ENCODE measurements at places on chromosomes 4 and X. TPM values are rescaled to one million over a fixed set of nuclear protein-coding genes. Genes with fewer than 3 reads are reported as not detected.

DNA sequence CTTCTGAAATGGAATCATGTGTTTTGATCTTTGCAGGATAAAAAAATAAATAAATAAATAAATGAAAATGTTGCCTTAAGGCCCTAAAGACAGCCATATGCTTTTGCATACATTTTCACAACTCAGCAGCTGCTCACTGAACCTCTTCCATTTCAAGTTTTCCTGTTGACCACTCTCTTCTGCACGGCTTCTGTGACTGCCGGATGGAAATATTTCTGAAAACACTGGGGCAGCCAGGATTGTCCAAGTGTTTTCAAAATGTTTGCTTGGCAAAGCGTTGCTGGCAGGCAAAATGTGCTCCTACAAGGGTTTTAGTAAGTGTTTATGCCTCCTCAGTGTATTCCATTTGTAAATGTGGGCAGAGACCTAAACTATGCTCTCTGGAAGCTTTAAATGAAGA, 208.1 kb upstream of the IL1RAPL1 start:
- H3K36me3 ChIP-seq: no peaks in the 10 kb centered on the region
- H3K27ac ChIP-seq: no peak overlapping the region
- no peaks in the 10 kb centered on the region for H3K4me1 ChIP-seq
- no peaks in the 10 kb centered on the region for H3K27me3 ChIP-seq

PWWP3B gene
- not detected for total RNA-seq

- no peak overlapping the region for H3K27ac ChIP-seq
- peaks cover 23% of the 10 kb centered on the region for H3K36me3 ChIP-seq
- no peak overlapping the region for H3K4me3 ChIP-seq
Measured at GRCh38 chr4:76198411-76199237, 15.0 kb downstream of the SCARB2 start.

ARR3 gene
- total RNA-seq: not detected

- no peaks in the 10 kb centered on the region for H3K4me1 ChIP-seq
- H3K27me3 ChIP-seq: peaks cover 5% of the 10 kb centered on the region
- no peak overlapping the region for H3K27ac ChIP-seq
Measured at GRCh38 chr4:113969709-113970334, 9.6 kb downstream of the ARSJ start.

- H3K4me3 ChIP-seq: no peak overlapping the region
- H3K27me3 ChIP-seq: peaks cover 3% of the 10 kb centered on the region
- no peak for DNase-seq
- H3K4me1 ChIP-seq: peaks cover 24% of the 10 kb centered on the region
- H3K36me3 ChIP-seq: no peaks in the 10 kb centered on the region
Measured at GRCh38 chr4:3376266-3376665, 65.5 kb upstream of the HGFAC start.

- H3K27me3 ChIP-seq: no peaks in the 10 kb centered on the region
- H3K4me1 ChIP-seq: no peaks in the 10 kb centered on the region
- no peak overlapping the region for H3K4me3 ChIP-seq
Measured at GRCh38 chr4:15912236-15912635, 26.3 kb downstream of the FGFBP1 start.

DNA sequence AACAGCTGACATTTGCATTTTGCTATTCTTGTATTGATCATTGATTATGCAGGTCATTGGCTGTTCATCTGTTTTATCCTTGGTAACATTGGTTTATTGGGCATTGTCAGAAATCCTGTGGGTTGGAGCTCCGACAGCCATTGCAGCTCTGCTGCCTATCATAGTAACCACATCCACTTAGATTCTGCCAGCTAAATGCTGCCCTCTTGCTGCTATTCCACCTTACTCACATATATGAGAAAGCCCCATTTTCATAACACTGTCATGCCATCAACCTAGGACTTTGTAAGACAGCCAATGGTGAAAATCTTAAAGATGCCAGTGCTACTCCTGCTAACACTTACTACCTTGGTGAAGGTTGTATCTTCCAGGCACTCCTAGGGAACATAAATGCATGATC, 187.3 kb upstream of the CXCL13 start:
- no peaks in the 10 kb centered on the region for H3K36me3 ChIP-seq
- no peak overlapping the region for H3K27ac ChIP-seq
- no peak overlapping the region for H3K4me3 ChIP-seq
- no peaks in the 10 kb centered on the region for H3K4me1 ChIP-seq

GRCh38 chr4:1802151-1802715, 9.1 kb downstream of the FGFR3 start:
- H3K27ac ChIP-seq: no peak overlapping the region
- no peak for DNase-seq
- H3K4me3 ChIP-seq: no peak overlapping the region
- peaks cover 5% of the 10 kb centered on the region for H3K27me3 ChIP-seq
- no peaks in the 10 kb centered on the region for H3K36me3 ChIP-seq

GRCh38 chr4:58136604-58137003, 1026.4 kb upstream of the IGFBP7 start:
- no peak overlapping the region for H3K27ac ChIP-seq
- H3K27me3 ChIP-seq: no peaks in the 10 kb centered on the region
- H3K36me3 ChIP-seq: no peaks in the 10 kb centered on the region
- no peak overlapping the region for H3K4me3 ChIP-seq
- H3K4me1 ChIP-seq: no peaks in the 10 kb centered on the region
- DNase-seq: no peak

DNA sequence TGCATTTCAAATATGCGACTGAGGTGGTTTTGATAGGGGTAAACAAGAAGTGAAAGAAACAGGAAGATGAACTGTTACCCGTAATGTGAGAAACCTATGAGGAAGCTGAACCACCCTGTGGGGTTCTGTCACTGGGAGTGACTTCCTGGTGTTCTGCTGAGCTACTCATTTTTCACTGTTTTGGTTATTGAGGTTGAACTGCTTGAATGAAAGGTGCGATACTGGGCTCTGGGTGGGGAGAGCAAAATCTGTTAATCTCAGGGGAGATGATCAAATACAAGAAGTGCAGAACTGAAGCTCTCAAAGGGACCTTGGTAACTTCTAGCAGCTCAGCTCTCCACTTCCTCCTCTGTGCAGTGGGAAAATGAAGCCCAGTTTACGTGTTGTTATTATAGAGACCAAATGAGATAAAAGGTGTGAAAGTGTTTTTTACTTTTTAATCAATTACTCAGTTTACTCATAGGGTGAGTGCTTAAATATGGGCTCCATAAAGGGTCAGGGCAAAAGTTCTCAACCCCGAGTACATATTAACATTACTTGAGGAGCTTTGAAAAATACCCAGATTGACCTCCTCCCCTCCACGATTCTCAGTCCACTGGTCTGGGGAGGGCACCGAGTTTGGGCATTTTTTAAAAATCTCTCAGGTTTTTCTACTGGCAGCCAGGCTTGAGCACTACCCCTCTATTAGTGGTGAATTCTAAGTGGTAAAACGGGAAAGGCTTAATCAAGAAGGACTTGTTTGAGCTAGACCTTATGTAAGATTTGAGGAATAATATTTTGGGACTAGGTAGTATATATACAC, 66.7 kb downstream of the COQ2 start:
- H3K4me1 ChIP-seq: peaks cover 69% of the 10 kb centered on the region
- peak overlapping the region; percentile 74 for H3K27ac ChIP-seq
- peak; percentile 41 for DNase-seq
- H3K4me3 ChIP-seq: peak overlapping the region; percentile 17

- no peaks in the 10 kb centered on the region for H3K27me3 ChIP-seq
- DNase-seq: no peak
- no peaks in the 10 kb centered on the region for H3K36me3 ChIP-seq
- H3K27ac ChIP-seq: no peak overlapping the region
- no peak overlapping the region for H3K4me3 ChIP-seq
Measured at GRCh38 chr4:126012691-126013290, 698.0 kb downstream of the FAT4 start.

RBMXL3 gene
- not detected for total RNA-seq

DNA sequence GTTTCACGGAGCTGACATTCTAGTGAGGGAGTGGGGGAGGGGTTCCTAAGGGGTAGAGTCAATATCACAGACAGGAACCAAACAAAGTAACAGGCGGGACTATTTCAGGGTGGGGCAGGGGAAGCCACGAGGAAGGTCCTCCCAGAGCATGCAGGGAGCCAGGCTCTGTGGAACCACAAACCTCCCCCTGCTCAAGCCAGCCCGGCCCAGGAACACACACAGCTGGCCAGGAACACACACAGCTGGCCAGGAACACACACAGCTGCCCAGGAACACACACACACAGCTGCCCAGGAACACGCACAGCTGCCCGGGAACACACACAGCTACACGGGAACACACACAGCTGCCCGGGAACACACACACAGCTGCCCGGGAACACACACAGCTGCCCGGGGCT, 24.8 kb downstream of the EVC2 start:
- H3K27ac ChIP-seq: no peak overlapping the region
- no peak overlapping the region for H3K4me3 ChIP-seq
- no peaks in the 10 kb centered on the region for H3K36me3 ChIP-seq
- H3K27me3 ChIP-seq: no peaks in the 10 kb centered on the region
- DNase-seq: no peak

RASSF6 gene
- 0.25 TPM for total RNA-seq

MAGEA8 gene
- not detected for total RNA-seq

- H3K27ac ChIP-seq: no peak overlapping the region
- no peak for DNase-seq
- H3K36me3 ChIP-seq: no peaks in the 10 kb centered on the region
- H3K4me1 ChIP-seq: no peaks in the 10 kb centered on the region
Measured at GRCh38 chrX:137999071-137999470, 433.1 kb downstream of the ZIC3 start.

GRCh38 chrX:46433892-46434291, 111.3 kb downstream of the ZNF674 start:
- no peak overlapping the region for H3K27ac ChIP-seq
- H3K27me3 ChIP-seq: no peaks in the 10 kb centered on the region
- DNase-seq: no peak
- H3K4me1 ChIP-seq: no peaks in the 10 kb centered on the region
- H3K36me3 ChIP-seq: no peaks in the 10 kb centered on the region
- no peak overlapping the region for H3K4me3 ChIP-seq

IL21 gene
- total RNA-seq: 0.14 TPM

ZCCHC12 gene
- 0.14 TPM for total RNA-seq

GRCh38 chrX:40530509-40530908, 50.3 kb upstream of the ATP6AP2 start:
- no peak for DNase-seq
- H3K27me3 ChIP-seq: no peaks in the 10 kb centered on the region

- no peaks in the 10 kb centered on the region for H3K36me3 ChIP-seq
- no peaks in the 10 kb centered on the region for H3K27me3 ChIP-seq
- H3K27ac ChIP-seq: no peak overlapping the region
- no peaks in the 10 kb centered on the region for H3K4me1 ChIP-seq
- DNase-seq: no peak
Measured at GRCh38 chr4:66475596-66475995, 805.3 kb upstream of the EPHA5 start.

- H3K4me3 ChIP-seq: no peak overlapping the region
- H3K27me3 ChIP-seq: no peaks in the 10 kb centered on the region
- H3K4me1 ChIP-seq: no peaks in the 10 kb centered on the region
- H3K36me3 ChIP-seq: no peaks in the 10 kb centered on the region
- DNase-seq: no peak
- H3K27ac ChIP-seq: no peak overlapping the region
Measured at GRCh38 chr4:140808256-140808655, 52.1 kb upstream of the TBC1D9 start.

GRCh38 chr4:48212165-48212564, 57.5 kb downstream of the TEC start:
- no peaks in the 10 kb centered on the region for H3K36me3 ChIP-seq
- H3K4me3 ChIP-seq: no peak overlapping the region
- H3K27me3 ChIP-seq: no peaks in the 10 kb centered on the region
- no peaks in the 10 kb centered on the region for H3K4me1 ChIP-seq

- no peak overlapping the region for H3K4me3 ChIP-seq
- no peaks in the 10 kb centered on the region for H3K27me3 ChIP-seq
- H3K27ac ChIP-seq: no peak overlapping the region
- no peak for DNase-seq
- no peaks in the 10 kb centered on the region for H3K4me1 ChIP-seq
- H3K36me3 ChIP-seq: no peaks in the 10 kb centered on the region
Measured at GRCh38 chr4:74244049-74244448, 64.2 kb upstream of the EPGN start.

- peak overlapping the region; percentile 73 for H3K4me3 ChIP-seq
- H3K27ac ChIP-seq: no peak overlapping the region
- H3K36me3 ChIP-seq: no peaks in the 10 kb centered on the region
- no peaks in the 10 kb centered on the region for H3K27me3 ChIP-seq
- peaks cover 7% of the 10 kb centered on the region for H3K4me1 ChIP-seq
Measured at GRCh38 chrX:18674417-18674787, 2.5 kb upstream of the RS1 start.

DNA sequence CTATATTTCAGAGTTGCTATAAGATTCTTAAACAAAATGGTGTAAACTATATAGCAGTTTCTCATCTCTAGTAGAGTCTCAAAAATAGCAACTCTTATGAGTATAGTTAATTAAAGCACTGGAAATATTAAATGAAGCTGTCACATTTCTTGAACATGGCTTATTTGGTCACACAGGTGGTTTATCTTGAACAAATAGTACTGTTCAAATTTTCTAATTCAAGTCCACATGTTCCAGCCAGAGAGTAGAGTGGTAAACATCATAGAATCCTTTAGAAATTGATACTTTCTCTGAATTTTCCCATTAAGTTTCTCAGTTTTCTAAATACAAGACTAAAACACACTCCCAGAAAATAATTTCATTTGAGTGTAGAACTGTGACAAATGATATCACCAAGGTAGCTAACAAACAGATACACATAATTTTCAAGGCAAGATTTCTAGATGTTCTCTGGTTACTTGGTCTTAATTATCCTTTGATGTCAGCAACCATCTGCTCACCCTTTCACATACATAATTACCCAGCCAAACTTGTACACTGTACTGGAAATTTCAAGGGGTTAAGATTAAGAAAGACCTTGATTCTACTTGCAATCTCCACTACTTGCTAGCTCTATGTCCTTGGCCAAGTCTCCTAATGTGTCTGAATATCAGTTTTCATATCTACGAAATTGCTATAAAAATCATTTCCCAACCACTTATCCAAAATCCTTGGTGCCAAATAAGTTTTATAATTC, 24.3 kb upstream of the PAK3 start:
- no peak for DNase-seq
- no peak overlapping the region for H3K4me3 ChIP-seq
- no peaks in the 10 kb centered on the region for H3K27me3 ChIP-seq
- H3K4me1 ChIP-seq: no peaks in the 10 kb centered on the region

AMTN gene
- total RNA-seq: not detected

DUX4 gene
- not detected for total RNA-seq
